Camera-type eye (tissue), 1 donor: ENCODE measurements at places on chromosomes 16 and 17. TPM values are rescaled to one million over a fixed set of nuclear protein-coding genes. Genes with fewer than 3 reads are reported as not detected.

Gene GCGR
- total RNA-seq, result 0.27 TPM

Gene ABCC12
- not detected for total RNA-seq

Gene ORC6
- 8.7 TPM for total RNA-seq

Gene KRTAP3-1
- not detected for total RNA-seq

Gene CREBBP
- total RNA-seq, result 105 TPM

Gene HOXB4
- not detected for total RNA-seq
